Activated CD4-positive, alpha-beta T cell treated with anti-CD3 and anti-CD28 coated beads for 4 hours (primary cell): ENCODE measurements at places on chromosomes 2 and 18.
A peak's percentile ranks its signal among the peaks of the same experiment; 100 is the strongest.

GRCh38 chr2:165927353-165927752 lies 26.2 kb downstream of the TTC21B start:
- DNase-seq, result no peak

DNA sequence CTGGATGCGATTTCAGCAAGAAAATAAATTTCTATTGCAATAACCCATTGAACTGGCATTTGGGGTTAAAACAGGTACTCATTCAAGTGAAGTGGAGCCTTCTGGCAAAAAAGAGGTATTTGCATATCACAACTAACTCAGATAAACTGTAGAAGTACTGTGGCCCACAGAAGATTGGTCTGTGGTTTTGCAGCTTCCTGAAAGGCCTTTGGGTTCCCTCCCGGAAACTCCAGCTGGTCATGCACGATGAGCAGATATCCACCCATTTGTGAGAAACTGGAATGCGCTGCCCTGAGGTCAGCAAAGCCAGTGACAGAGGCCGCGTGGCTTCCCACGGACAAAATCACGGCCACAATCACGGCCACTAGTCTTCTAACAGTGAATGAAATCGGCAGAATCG lies 106.3 kb downstream of the EPHA4 start:
- no peak for DNase-seq

DNA sequence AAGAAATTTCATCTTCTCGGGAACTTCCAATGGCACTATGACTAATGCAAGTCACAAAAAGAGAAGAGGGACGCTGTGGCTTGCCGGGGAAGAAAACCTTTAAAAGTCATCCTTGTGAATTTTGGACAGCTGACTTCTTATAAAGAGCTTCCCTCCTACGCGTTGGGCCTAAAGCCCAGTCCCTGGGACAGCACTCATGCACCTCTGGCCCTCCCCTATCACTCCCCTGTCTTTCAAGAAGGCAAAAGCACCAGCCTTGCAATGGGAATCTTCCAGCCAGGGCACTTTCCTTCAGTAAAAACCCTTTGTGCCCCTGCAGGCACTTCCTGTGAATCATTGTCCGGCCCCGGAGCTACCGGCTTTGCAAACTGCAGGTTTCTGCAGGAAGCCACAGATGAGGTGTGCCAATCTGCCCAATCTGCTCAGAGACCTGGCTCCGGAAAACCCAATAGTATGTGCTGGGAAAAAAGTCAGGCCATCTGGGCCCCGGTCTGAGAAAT lies 7.1 kb downstream of the MREG start:
- DNase-seq, result peak; percentile 23

DNA sequence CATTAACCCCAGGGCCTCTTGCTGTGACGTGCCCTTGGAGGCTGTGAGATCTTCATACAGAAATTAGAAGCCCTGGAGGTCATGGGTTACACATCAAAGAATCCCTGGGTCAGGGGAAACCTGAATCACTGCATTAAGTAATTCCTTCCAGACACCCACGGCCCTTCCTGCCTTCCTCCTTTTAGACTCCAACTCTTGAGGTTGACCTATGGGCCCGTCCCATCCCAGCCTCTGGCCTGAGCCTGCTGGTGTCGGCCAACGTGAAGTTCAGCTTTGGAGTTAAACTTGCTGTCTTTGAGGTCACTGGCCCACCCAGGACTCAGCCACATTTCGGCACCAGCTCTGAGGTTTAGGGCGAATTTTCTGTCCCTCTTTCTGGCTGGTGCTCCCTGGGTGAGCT lies 198.3 kb downstream of the ACKR3 start:
- no peak for DNase-seq

GRCh38 chr18:67456711-67457110 lies 59.8 kb downstream of the DSEL start:
- DNase-seq, result no peak

DNA sequence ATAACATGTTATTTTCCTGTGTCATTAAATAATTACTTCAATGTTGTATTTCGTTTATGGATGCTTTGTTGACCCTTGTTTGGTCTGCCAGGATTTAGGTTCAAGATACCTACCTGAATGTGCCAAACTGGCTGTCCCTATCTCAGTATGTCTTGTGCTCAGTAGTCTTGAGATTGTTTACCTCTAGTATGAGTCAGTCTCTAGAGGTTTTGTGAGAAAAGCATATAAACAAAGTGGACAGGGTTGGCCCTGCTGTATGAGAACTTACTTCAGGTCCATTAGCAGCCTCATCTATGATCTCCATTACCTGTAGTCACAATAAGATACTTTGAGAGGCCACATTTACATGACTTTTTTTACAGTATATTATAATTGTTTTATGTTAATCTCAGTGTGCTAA lies 17.8 kb downstream of the DDX18 start:
- DNase-seq, result no peak

DNA sequence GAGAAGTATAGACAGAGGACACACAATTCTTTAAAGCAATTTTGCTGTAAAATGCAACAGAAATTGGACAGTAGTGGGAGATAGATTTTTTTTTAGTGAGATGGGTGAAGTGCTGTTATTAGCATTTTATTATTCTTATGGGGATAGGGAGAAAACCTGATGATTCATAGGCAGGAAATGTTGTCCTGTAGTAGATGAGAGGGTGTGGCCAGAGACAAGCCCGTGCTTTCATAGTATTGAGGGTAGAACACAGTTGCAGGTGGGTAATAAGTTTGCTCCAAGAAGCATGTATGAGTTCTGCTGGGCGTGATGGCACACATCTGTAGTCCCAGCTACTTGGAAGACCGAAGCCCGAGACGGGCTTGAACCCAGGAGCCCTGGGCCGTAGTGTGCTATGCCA lies 128.3 kb upstream of the ARHGAP28 start:
- DNase-seq, result no peak

DNA sequence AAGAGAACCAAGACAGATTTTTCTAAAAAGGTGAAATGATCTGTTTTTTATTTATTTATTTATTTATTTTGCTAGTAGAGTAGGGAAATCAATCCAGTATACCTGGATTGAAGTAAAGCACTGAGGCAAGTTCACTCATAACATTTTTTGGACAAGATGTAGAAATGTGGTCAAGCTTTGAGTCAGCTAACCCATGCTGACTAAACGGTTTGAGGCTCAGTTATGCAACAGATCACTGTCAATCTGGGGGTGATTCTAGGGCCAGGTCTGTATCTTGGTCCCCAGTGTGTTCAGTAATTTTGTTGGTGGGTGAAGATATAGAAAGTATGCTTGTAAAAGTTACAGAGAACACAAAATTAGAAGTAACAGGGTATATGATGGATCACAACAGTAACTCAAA lies 60.2 kb downstream of the RMDN2 start:
- no peak for DNase-seq

- DNase-seq, result no peak
These were observed 125.1 kb upstream of the EPAS1 start for GRCh38 chr2:46171996-46172546.

DNA sequence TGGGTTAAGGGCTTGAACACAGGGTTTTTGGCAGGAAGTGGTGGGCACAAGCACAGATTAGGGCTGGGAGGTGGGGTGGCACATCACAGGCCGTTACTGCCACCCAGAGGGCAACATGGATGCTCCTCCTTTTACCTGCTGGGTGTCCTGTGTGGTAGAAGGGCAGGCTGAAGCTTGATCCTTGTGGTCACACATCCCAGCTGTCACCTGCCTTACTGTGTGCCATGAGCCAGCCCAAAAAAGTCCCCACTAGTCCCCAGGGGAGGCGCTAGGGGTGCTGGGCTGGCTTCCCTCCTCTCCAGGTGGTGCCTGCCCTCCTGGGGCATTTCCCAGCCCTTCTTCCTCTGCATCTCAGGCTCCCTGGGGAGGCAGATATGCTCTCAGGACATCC lies 50.5 kb upstream of the ALPP start:
- no peak for DNase-seq

DNA sequence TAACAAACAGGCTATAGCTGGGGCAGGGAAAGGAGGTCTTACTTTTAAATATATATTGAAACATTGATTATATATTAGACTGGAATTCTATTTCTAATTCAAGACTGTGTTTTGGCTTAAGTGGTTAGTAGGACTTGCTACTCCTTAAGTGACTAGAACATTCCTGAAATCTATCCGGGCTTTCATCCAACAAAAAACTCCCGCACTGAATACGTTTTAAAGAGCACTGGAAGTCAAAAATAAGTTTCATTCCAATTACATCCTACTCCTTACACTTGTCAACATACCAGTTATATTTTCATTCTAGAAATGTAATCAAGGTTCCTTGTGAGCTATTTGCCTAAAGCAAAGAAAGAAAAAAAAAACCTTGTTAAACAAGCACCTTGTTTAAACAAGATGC lies 204.6 kb downstream of the SP3 start:
- DNase-seq, result no peak

DNA sequence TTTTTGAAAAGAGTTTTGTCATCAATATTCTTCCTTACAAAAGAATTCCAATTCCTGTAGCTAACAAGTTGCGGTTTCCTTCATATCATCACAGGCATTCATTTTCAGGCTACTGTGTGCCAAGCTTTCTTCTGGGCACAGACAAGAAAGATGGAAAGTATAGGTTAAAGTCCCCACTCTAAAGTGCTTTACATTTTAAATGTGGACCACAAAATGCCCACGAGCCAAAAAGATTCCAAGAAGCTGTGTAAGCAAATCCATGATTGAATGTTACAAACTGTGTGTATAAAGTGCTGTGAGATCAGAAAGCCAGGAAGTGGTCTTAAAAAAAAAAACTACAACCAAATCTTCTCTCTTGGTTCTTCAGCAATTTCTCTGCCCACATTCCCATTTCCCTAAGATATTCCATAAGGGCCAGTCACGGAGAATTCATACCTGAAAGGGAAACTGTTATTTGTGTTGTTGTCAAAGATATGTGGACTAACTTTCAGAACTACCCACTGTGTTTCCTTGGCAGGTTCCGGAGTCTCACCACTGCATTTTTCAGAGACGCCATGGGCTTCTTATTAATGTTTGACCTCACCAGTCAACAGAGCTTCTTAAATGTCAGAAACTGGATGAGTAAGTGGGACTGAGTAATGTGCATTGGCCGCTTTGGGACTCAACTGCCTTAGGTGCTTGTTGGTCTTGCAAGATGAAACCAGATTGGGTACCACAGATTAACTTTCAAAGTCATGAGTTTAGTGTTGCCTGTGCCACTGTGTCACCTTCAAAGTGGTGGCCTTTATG lies 55.7 kb downstream of the RAB27B start:
- DNase-seq, result no peak

GRCh38 chr2:239932881-239933735 lies 92.0 kb downstream of the NDUFA10 start:
- no peak for DNase-seq

DNA sequence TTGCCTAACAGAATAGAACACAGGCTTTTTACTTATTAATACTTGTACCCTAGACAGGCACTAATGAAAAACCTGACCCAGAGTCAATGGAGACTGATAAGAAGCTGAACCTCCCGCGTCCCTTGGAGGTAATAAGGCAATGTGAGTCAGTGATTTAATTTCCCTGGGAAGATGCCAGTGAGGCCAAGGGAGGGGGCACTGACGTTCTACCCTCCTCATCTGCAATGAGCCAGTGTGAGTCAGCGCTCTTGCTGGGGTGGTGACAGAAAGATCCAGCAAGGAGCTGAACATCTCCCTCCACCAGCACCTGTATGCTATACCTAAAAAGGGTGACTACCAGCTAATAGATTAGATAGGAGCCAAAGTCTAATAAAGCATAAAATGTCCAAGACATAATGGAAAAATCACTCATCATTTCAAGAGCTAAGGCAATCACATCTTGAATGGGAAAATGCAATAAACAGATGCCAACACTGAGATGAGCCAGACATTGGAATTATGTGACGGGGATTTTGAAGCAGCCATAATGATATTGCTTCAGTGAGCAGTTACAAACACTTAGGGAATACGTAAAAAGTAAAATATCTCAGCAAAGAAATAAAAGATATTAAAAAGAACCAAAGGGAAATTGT lies 116.9 kb downstream of the TPGS2 start:
- DNase-seq, result no peak

GRCh38 chr2:24359129-24360049 lies 947 bp downstream of the ITSN2 start:
- DNase-seq, result peak; percentile 45

DNA sequence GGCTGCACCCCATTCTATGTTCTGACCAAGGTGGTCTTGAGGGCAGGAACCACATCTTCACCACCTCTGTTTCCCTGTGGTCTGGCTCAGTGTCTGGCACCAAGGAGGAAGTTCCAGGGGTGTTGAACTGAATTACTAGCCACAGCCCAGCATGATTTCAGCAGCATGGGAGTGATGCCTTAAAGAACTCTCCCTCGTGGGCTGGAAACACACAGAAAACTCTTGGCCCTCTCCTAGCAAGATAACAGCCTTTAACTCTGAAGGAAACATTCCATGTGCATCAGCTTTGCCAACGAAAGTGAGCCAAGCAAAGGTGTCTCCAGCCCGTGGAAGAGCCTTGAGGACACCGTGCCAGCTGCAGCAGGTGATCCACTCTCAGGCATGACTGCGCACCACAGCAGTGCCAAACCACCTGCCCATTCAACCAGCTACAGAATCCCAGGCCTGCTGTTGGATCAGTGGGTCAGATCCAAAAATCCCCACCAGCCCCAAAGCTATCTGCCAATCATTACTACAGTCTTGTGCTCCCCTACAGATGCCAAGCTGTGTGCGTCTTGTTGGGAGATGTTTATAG lies 124.8 kb downstream of the TTC32 start:
- no peak for DNase-seq

DNA sequence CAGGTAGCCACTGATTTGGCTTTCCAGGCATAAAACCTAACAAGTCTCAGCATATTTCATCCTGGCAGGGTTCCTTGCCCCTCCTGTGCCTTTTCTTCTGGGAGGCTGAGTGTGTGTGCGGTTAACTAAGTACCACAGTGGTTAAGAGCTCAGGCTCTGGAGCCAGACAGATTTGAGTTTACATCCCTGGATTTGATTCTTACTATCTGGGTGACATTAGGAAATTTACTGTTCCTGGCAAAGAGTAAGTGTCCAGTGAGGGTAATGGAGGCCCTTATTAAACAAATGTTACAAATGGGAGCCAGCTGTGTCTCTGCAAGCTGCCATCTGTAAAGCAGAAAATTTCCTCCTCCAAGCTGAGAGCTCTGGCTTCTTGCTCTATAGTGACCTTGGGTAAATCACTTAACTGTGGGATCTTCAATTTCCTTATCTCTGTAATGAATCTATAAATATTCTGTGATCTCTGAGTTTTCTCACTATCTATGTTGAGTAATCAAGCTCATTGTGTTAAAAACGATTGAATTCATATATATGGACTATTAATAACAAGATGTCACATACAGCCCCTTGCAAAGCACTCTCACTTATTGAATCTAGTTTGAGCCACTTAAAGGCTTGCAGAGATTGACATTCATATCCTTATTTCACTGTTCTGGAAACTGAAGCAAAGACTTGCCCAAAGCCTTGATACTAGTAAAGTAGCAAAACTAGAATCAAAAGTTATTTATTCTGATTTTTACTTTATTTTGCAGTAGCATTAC lies 6.5 kb upstream of the COBLL1 start:
- no peak for DNase-seq
